Astrocyte of the cerebellum (primary cell): ENCODE measurements at places on chromosomes 1 and 21.

- no peak for DNase-seq
Observed at GRCh38 chr1:201715801-201716741, 112.9 kb upstream of the IPO9 start.

DNA sequence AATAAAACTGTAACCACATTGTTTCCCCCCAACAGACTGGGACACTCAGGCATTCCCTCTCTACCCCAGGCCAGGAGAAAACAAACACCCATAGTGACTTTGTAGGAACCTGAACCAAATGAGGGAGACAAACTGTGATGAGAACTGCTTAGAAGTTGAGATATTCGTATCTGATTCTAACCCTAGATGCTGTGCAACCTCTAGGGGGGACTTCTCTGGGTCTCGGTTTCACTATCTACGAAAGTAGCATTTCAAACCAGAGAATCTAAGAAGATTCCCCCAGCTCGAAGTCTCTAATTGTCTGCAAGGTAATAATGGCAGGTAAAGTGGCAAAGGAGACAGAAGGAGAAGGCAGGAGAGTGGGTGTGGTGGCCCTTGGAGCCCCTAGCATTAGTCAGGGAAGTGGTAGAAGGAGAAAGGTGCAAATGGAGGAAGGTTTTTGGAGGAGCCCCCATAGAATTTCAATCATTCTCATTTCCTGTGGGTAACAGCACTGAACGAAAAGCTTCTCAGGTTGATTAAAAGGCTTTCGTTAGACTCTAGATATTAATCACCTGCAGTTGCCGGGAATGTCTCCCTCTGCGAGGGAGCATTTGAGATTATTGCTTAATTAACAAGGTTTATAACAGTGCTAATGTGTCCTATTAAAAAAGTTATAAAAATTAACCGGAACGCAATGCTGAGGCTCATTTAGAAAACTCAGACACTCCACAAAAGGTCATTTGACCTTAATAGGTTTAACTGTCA lies 46.4 kb downstream of the BEND5 start:
- no peak for DNase-seq

DNA sequence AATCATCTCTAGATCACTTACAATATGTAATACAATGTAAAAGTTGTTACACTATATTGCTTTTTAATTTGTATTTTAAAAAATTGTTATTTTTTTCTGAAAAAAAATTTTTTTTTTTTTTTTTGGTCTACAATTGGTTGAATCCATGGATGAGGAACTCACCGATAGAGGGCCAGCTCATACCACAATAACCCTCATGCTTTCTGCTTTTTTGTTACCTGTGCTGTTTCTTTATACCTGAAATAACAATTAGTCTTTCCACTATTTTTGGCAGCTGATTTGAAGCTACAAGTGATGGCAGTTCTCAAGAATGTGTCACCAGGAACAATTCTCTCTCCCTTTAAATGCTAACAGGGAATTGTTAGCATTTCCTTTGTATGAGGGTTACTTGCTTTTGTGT lies 12.0 kb downstream of the SMG7 start:
- no peak for DNase-seq

GRCh38 chr1:12128120-12128519 lies 38.7 kb upstream of the TNFRSF1B start:
- DNase-seq: no peak

- no peak for DNase-seq
Observed at GRCh38 chr1:7388488-7389185, 382.5 kb upstream of the VAMP3 start.

- DNase-seq: no peak
Observed at GRCh38 chr1:201686714-201687455, 142.1 kb upstream of the IPO9 start.

DNA sequence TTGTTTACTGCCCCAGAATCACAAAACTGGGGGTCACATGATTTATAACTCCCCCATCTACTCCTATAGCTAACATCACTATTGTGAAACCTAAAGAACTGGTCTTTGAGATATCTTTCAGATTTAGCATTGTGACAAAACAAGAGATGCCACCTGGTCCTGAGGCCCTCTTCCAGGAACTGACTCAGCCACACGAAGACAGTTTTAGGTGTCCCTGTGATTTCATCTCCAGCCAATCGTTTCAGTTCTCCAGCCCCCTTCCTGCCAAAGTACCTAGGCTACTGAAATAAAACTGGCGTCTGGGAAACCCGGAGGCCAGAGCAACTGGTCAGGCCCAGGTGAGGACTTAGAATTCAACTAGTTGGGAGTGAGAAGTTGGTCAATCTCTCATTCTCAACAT lies 36.6 kb downstream of the TBX19 start:
- DNase-seq: no peak

GRCh38 chr21:45320261-45321025 lies 32.7 kb upstream of the POFUT2 start:
- DNase-seq: no peak

DNA sequence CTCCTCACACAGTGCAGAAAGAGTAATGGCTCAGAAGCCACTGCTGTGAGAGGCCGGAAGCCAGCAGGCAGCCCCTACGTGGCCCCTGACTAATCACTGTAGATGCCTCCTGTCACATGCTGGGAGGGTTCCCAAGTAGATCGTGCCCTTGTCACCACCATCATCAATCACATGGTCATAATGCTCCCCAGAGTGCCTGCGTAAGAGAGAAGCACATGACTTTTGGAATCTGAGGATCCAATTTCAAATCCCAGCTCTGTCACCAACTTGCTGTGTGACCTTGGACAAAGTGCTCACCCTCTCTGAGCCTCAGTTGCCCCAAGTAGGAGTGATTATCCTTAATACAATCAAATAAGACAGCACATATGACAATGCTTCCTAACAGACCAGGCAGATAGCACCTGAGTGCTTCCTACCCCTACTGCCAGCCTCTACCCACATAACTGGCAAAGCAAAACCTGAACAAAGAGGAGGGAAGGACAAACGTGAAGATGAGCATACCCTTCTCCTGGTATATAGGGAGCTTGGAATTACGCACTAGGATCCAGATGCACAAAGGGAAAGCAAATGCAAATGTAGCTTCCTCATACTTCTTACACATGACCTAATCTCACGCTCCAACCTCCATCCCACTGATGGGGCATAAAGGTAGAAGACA lies 65.7 kb downstream of the SDC3 start:
- no peak for DNase-seq

DNA sequence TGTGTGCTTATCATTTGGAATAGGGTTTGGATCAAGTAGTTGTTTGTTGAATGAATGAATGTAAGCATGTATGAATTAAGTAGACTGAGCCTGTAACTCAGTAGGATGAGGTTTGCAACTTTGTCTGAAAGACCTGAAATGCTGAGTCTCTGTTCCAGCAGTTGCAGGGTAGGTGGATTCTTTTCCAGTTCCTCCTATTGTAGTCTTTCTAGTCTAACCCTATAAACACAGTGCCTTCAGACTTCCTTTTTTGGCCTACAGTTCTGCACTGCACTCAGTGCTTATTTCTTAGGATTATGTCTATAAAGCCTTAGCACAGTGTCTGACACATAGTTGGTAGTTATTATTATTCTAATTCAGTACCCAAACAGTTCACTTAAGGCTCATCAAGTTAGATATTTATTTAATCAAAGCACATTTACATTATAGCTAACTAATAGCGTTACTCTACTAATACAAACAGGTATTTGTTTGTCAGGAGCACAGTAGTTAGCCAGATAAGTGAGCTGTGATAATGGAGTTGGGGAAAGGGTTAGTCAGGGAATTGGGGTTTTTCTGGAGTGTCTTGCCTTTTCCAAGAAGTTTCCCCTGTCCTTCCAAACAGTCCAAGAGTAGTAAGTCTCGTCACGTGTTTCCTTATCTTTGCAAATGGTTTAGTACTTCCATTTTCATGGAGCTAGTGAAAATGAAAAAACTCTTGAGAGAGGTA lies 45.0 kb downstream of the ABCD3 start:
- no peak for DNase-seq

DNA sequence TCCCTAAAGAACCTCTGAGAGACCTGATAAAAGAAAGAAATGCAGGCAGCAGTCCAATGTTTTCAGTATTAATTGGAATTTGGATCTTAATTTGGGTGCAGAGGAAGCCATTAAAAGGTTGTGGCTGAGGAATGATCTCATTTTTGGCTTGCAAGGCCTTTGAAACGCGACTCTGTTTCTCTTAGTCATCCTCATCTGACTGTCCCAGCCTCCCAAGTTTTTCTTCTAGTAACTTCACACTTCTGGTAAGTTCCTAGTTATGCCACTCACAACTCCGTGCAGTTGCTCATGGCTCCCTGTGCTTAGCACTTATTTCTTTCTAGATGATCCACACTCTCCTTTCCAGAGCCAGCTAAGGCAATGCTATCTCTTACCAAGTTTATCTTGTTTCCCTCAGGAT lies 147.4 kb upstream of the USP24 start:
- DNase-seq: peak; percentile 33

DNA sequence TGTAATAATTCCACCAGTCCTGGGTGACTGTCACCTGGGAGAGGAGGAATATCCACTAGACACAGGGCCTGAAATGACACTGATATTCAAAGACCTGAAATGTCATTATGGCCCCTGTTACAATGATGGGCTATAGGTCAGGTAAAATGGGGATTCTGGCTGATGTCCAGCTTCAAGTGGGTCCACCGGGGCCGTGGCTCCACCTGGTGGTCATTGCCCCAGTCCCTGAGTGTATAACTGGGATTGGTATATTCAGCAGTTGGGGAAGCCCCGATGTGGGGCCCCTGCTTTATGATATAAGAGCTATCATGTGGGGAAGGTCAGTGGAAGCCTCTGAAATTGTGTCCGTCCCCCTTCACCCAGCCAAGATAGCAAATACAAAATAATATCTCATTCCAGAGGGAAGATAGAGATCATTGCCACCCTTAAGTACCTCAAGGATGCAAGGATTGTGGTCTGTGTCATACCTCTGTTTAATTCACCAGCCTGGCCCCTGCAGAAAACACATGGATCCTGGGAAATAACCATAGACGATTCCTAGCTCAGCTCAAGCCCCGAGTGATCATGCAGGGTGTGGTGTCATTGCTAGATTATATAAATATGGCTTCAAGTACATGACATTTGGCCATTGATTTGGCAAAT lies 19.4 kb downstream of the PLEKHO1 start:
- DNase-seq: peak; percentile 44

DNA sequence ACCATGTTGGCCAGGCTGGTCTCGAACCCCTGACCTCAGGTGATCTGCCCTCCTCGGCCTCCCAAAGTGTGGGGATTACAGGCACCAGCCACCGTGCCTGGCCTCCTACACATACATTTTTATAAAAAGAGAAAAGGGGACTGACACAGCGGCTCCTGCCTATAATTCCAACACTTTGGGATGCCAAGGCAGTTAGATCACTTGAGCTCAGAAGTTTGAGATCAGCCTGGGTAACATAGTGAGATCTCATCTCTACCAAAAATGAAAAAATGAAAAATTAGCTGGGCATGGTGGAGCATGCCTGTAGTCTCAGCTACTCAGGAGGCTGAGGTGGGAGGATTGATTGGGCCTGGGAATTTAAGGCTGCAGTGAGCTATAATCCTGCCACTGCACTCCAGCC lies 23.4 kb downstream of the ZNF281 start:
- no peak for DNase-seq

DNA sequence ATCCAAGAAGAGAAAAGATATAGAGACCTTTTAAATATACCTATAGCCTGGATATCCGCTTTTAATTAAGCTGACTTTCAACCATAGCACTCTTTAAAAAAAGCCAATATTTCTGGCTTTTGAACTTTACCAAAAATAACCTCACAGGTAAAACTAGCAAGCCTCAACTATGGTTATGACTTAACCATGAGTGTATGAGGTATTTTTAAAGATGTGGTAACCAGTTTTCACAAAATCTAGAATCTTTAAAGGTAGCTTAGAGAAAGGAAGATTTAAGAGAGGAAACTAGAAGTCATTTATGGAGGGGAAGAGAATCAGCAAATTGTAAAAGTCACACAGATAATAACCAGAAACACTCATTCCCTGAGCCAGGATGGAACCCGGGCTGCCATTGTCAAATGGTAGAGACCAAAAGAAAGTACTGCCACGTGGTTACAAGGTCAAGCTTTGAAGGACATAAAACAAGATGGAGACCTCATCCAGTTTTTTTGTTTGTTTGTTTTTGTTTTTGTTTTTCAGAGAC lies 288.4 kb upstream of the RGS18 start:
- no peak for DNase-seq

GRCh38 chr1:110390096-110390495 lies 730 bp downstream of the SLC16A4 start:
- peak; percentile 29 for DNase-seq

GRCh38 chr1:230939806-230940489 lies 38.7 kb downstream of the TTC13 start:
- no peak for DNase-seq

DNA sequence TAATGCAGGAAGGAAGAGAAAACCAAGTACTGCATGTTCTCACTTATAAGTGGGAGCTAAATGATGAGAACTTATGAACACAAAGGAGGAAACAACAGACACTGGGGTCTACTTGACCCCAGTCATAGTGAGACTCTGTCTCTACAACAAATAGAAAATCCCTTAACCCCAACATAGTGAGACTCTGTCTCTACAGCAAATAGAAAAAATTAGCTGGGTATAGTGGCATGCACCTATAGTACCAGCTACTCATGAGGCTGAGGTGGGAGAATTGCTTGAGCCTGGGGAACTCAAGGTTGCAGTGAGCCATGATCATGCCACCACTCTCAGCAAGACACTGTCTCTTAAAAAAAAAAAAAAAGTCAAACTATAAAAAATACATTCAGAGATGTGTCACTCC lies 42.7 kb downstream of the GIPC2 start:
- no peak for DNase-seq

DNA sequence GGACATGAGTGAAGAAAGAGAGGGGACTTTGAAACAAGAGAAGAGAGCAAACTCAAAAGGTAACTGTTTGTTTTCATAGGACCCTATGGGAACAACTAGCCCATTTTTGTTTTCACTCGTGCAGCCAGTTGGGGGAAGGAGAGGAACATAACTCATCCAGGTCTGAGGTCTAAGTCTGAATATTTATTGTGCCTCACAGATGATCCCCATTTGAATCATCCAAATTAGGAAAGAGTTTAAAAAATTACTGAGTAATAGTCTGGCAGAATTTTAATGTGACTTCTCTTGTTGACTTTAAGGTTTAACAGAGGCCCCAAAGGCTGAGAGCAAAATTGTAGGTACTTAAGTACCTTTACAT lies 10.4 kb upstream of the TSPAN2 start:
- DNase-seq: no peak
